ENCODE measurements at places on chromosomes 5 and 9.

GRCh38 chr5:35012796-35013195 is 35.0 kb downstream of the AGXT2 start:
- no peak for DNase-seq

DNA sequence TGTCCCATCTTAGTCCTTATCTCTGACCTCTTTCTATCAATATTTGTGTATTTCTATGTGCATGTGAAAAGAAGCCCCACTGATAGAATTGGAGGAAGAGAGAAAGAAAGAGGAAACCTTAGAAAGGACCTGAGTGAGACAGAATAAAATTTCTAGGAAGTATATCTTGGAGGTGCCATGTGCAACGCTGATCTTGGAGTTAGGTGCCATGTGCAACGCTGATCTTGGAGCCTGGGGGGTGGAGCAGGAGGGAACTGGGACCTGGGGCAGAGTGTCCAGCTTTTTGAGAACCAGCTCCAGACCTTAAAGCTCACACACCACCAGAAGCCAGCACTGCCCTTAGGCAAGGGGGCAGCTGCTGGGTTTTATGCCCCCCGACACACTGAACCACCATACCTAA is 89.4 kb downstream of the SHC3 start:
- no peak for DNase-seq

DNA sequence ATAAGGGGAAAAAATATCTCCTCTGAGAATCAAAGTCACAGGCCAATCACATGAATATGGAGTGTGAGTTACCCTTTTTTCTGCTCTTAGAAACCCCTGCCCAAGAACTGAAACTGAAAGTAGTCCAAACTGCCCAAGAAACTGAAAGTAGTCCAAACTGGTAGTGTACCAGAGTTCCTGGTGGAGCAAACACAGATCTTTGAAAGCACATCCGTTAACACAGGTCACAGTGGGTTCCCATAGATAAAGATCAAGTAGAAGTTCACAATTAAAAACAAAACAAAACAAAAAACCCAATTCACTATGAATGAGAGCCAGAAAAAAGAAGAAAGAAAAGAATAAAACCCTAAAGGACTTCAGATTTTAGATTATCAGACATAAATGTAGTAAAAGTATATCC is 332.4 kb upstream of the EFNA5 start:
- peak; percentile 51 for DNase-seq

DNA sequence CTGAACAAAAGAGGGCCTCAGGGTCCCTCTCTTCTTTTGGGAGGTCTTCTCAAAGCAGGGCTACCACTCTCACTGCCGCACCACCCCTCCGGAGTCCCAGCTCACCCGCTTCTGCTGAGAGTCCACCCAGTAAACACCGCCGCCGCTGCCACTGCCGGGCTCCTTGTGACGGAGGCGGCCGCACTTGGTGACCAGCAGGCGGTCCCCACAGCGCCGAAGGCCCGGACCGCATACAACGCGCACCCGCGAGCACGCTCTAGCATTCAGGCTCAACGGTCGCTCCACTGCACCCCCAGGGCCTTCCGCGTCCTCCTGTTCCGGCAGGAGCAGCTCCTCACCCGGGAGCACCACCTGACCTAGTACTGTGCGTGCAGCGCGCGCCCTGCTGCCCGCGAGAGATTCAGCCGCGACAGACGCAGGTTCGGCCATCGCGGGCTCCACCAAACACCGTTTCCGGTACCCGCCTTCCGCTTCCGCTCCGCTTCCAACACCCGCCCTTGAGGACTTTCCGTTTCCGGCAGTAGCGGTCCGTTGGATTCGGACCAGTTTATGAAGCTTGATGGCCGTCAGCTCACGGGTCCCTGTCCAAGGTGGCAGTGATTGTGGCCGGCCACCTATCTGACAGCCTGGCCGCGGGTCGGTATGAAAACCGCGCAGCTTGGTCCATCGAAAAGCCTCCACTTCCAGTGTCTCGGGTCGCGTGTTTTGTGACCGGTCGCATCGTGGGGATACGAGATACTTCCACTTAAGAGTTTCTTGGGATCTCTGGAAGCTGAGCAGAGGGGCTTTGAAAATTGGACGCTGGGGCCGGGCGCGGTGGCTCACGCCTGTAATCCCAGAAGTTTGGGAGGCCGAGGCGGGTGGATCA is at the start of gene EXOSC3:
TSS of gene EXOSC3 (minus strand) at position 449 of the 868 bp plus-strand sequence. CDS start at position 429, 20 bp downstream.
- DNase-seq = peak; percentile 91

GRCh38 chr9:109440797-109441287 is 57.3 kb downstream of the PTPN3 start:
- peak; percentile 90 for DNase-seq

- DNase-seq = no peak
These were observed 224.8 kb downstream of the CETN3 start for GRCh38 chr5:90184764-90185163.

DNA sequence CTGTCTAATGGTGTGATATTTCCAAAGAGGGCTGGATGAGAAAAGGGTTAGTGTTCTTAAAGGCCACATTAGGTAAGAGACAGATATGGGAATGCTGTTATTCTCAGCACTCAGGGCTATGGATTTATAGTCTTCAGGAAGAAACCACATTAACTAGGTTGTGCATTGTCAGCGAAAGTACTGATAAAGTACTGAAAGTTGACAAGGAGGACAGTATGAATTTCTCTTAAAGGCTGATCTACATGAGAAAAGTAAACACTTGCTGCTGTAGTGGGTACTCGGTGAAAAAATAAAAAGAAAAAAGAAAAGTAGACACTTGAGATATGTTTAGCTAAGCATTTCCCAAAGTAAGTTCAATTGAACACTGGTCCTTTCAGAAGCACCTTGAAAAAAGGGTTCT is 381.0 kb upstream of the RPS23 start:
- DNase-seq = no peak

- DNase-seq = no peak
These were observed 73.2 kb downstream of the ACER2 start for GRCh38 chr9:19481971-19482404.

DNA sequence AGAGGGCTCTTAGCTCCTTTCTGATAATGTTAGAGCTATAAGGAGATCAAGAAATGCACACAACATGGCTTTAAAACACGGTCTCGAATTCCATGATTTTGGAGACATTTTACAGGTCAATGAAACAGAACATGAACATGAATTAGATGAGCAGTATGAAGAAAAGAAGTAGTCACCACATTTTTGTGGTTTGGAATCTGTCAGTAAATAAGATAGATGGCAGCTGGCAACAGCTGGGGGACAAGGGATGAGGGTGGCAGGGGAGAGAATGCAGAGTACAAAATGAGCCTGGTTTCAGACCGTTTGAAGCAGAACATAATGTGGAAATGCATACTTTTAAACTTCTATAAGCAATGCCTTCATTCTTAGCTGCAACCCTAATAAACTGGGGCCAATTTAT is 107.1 kb downstream of the OXCT1 start:
- DNase-seq = peak; percentile 81

DNA sequence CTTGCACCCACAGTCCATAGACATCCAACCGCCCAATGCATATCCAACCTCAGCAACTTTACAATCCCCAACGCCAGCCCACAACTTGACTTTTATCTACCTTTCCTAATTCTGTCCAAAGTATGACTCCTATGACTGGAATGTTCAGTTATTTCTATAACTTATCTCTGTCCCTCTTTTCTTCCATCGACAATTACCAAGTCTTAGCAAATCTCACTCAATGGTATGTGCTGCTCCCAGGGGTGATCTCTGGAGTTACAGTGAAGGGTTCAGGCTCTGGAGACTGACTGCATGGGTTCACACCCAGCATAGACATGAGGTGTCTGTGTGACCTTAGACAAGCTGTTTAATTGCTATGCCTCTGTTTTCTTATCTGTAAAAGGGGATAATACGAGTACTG is 106.9 kb downstream of the SPOCK1 start:
- no peak for DNase-seq

- DNase-seq = peak; percentile 43
These were observed 1.6 kb downstream of the IRX4 start for GRCh38 chr5:1881098-1881572.

- DNase-seq = no peak
These were observed 280.4 kb downstream of the PBX3 start for GRCh38 chr9:126027566-126027965.

GRCh38 chr9:123929177-123929869 is 603 bp downstream of the DENND1A start:
- DNase-seq = no peak

DNA sequence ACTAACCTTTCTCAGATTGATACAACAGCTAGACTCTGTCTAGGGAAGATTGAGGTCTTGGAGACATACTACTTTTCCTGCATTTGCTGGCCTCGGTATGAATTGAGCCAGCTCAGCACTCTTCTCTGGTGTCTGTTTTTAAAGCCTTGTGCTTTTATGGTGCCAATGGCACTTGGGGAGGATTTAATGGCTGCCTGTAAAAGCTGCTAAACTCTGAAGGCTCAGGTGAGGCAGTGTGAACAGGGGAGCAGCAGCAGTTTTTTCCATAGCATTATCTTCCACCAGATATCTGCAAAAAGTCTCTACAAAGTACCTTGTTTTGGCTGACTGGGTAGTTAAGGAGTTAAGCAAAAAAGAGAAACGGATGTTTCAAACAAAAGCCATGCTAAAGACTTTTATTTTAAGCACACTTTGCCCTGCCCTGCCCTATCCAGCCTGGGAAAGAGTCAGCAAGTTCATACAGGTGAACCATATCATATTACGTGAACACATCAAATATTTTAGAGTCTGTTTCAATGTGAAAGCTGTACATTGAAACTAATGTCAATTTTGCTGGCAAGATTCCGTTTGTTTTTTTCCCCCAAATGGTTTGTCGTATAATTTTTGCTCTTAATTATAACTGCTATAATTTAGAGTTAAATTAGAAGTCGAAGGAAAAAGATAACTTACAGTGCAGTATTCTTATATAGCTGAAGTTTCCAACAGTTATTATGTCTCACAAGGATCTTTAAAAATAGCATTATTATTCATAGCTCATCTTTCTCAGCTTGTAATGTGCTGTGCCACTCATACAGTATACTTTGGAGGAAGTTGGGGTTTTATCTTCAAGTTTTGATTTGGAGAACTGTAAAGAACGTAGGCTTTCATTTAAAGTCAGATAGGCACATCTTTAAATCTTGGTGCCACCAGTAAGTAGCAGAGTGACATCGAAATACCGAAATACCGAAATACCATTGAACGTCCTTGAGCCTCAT is 424.1 kb upstream of the CD180 start:
- DNase-seq = no peak

DNA sequence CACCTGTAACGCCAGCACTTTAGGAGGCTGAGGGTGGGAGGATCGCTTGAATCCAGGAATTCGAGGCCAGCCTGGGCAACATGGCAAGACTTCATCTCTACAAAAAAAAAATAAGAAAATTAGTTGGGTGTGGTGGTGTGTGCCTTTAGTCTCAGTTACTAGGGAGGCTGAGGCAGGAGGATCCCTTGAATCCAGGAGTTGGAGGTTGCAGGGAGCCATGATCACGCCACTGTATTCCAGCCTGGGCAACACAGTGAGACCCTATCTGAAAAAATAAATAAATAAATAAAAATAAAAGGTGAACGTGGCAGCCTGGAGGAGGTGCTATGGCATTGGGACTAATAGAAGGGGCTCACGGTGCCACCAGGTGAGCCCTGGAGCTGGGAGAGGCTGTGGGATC is 7.1 kb downstream of the FGFR4 start:
- no peak for DNase-seq

DNA sequence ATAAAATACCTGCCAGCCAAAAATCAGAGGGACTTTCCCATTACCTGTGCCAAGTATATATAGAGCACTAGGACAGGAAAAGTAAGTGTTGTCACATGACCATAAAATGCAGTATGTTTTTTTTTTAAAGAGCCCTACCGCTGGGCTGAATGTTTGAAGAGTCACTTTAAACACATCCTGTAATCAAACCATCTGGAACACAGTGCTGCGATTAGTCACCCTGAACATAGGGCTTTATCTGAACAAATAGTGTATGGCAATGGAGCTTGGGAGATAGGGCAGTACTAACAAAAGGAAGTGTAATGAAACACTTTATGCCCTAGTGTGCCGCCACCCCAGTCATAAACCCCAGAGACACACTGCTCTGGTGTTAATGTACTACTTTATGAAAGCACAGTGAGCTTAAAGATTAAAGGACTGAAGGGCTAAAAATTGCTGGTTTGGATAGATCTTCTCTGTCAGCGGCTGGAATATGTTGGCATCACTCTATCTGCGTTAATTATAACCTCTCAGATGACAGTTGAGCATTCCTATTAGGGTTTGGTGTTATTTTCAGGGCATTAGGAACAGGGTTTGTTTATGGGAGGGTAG is 90.4 kb downstream of the ZNF608 start:
- peak; percentile 92 for DNase-seq
